Caki2 (cell line): ENCODE measurements at places on chromosomes 7 and 10. TPM values are rescaled to one million over a fixed set of nuclear protein-coding genes. Genes with fewer than 3 reads are reported as not detected.

- DNase-seq, result no peak
Observed at GRCh38 chr10:33187427-33187999, 147.0 kb downstream of the NRP1 start.

- DNase-seq, result no peak
Observed at GRCh38 chr10:129717816-129718547, 246.1 kb downstream of the EBF3 start.

GRCh38 chr7:31051598-31052486 lies at the start of gene ADCYAP1R1:
TSS of gene ADCYAP1R1 (plus strand) at chr7:31052308. CDS start at chr7:31063265, 10,957 bp downstream.
- DNase-seq, result no peak

Gene ADRA2A
- total RNA-seq, result not detected in 2 replicates
